H9 (cell line): ENCODE measurements at places on chromosomes 2 and 18. TPM values are rescaled to one million over a fixed set of nuclear protein-coding genes. Genes with fewer than 3 reads are reported as not detected.

- peak; percentile 46 for DNase-seq
- H3K4me1 ChIP-seq, result no peaks in the 10 kb centered on the region
- peaks cover 23% of the 10 kb centered on the region for H3K36me3 ChIP-seq
- peak overlapping the region; percentile 85 for H3K4me3 ChIP-seq
- no peak overlapping the region for H3K27ac ChIP-seq
These were observed 665 bp downstream of the MCM6 start for GRCh38 chr2:135875491-135876065.

DNA sequence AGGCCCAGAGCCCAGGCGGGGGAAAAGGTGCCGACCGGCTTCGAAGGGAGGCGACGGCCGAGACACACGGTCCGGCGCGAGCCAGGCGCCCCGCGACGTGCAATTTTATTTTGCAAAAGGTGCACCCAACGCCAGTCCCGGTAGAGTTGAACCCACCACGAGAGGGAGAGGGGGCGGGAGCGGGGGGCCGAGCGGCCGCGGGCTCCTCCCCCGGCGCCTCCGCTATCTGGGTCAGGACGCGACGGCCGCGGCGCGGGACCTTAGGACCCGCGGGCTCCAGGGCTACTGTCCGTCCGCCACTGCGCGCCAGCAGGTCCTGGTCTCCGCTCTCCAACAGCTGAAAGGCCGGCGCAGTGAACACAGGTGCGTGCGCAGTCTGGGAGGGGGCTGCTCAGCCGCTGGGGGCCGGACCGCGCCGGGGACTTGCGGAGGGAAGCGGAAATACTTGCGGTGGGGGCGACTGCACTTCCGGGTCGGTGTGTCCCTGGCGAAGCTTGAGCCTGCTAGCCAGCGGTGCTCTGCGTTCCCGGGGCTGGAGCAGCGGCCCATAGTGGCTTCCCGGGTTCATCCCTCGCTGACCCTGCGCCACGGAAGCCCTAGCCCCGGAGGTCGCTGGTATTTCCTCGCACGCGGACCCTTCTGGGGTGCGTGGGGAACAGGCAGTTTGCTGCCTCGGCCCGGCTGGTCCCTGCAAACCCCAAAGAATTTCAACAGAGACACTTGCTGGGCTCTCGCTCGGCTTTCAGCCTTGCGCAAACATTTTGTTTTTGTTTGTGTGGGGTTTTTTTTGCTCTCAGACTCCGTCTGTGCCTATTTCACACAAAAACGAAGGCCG, at the start of gene RMDN2:
RMDN2 (plus strand) TSS at position 225 of the 835 bp plus-strand sequence. CDS start 3,991 bp downstream, outside the sequence.
- H3K4me3 ChIP-seq, result peak within 1 kb of the TSS; percentile 88
- H3K36me3 ChIP-seq, result no peaks in the 10 kb centered on the region
- no peak within 1 kb of the TSS for H3K27ac ChIP-seq
- peak; percentile 96 for DNase-seq

GRCh38 chr18:70322928-70323327, 34.1 kb downstream of the SOCS6 start:
- no peak overlapping the region for H3K4me3 ChIP-seq
- H3K27ac ChIP-seq, result no peak overlapping the region
- no peaks in the 10 kb centered on the region for H3K27me3 ChIP-seq
- no peaks in the 10 kb centered on the region for H3K4me1 ChIP-seq
- peaks cover 20% of the 10 kb centered on the region for H3K36me3 ChIP-seq

DNA sequence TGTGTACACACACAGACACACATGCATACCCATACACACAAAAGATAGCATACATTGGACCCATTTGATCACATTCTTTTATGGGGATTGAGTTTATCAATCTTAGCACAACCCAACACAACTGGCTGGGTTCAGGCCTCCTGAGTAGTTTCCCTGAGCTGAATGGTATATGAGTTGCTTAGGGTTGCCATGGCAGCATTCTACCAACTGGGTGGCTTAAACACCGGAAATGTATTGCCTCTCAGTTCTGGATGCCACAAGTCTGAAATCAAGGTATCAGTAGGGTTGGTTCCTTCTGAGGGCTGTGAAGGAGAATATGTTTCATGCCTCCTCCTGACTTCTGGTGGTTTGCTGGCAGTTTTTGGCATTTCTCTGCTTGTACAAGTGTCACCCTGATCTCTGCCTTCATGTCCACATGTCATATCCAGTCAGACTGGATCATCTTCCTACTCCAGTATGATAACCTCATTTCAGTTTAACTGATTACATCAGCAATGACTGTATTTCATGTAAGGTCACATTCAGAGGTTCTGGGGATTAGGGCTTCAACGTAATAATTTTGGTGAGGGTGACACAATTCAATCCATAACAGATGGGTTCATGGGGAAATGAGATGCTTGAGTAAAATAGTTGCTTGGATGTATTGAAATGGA, 212.7 kb downstream of the KCNE4 start:
- no peaks in the 10 kb centered on the region for H3K36me3 ChIP-seq
- no peaks in the 10 kb centered on the region for H3K4me1 ChIP-seq
- no peak overlapping the region for H3K4me3 ChIP-seq
- no peak for DNase-seq
- H3K27me3 ChIP-seq, result no peaks in the 10 kb centered on the region

DNA sequence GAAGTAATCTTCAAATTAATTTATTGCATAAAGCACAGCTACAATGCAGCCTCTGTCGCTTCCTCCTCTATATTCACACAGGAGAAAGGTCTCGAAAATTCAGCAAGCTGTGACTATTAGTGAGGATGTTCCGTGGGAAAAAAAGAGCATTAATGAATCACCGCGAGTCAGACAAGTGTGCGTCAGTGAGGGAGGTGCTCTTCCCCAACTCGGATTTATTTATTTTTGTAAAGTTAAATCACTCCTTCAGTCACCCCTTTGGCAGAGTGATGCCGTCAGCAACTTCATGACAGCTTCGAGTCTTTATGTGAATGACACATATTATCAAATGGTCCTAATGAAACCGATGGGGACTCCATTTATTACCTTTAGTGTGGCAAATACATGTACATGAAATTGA, 648.9 kb upstream of the SALL3 start:
- no peak overlapping the region for H3K27ac ChIP-seq
- H3K4me1 ChIP-seq, result no peaks in the 10 kb centered on the region
- no peaks in the 10 kb centered on the region for H3K36me3 ChIP-seq
- no peak overlapping the region for H3K4me3 ChIP-seq
- H3K27me3 ChIP-seq, result no peaks in the 10 kb centered on the region
- DNase-seq, result no peak

- H3K27me3 ChIP-seq, result no peaks in the 10 kb centered on the region
- H3K4me1 ChIP-seq, result no peaks in the 10 kb centered on the region
- H3K4me3 ChIP-seq, result no peak overlapping the region
- no peak overlapping the region for H3K27ac ChIP-seq
- H3K36me3 ChIP-seq, result no peaks in the 10 kb centered on the region; the same call in 2 of the 3 replicates
These were observed 532.0 kb upstream of the POU3F3 start for GRCh38 chr2:104321796-104322349.

- no peak overlapping the region for H3K4me3 ChIP-seq
- H3K36me3 ChIP-seq, result no peaks in the 10 kb centered on the region
- no peak for DNase-seq
- no peaks in the 10 kb centered on the region for H3K4me1 ChIP-seq
- H3K27me3 ChIP-seq, result no peaks in the 10 kb centered on the region
These were observed 101.5 kb downstream of the ALPK2 start for GRCh38 chr18:58527285-58527951.

DNA sequence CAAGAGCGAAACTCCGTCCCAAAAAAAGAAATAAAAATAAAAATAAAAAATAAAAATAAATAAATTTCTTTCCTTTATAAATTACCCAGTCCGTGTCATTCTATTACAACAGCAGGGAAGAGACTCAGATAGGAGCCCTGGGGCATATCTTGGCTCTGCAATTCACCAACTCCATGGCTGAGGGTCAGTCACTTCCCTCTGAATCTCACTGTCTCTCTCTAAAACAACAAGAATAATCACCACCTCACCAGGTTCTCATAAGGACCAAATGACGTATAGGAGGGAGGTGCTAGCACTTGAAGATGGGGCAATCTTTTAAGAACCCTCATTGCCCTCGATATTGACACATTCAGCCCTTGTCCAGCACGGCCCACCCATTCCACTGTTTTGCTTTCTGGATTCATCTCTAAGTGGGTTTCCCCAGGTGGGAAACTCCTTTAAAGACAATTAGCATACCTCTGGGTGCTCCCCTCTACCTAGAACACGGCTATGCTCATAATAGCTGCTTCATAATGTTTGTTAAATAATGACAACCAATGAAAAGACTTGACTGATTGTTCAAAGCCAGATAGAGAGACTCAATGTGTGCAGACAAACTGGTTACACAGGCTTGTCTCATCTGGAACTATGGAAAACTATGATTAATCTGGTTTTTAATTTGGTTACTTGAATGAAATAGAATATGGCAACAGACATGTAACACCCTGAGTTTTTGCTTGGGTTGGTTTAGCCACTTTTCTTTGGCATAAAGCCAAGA, 15.1 kb downstream of the MYCN start:
- peaks cover 8% of the 10 kb centered on the region; the same call in 1 of the 2 replicates for H3K4me1 ChIP-seq
- H3K36me3 ChIP-seq, result no peaks in the 10 kb centered on the region; the same call in 1 of the 3 replicates
- no peaks in the 10 kb centered on the region for H3K27me3 ChIP-seq
- H3K27ac ChIP-seq, result no peak overlapping the region
- H3K4me3 ChIP-seq, result no peak overlapping the region
- no peak for DNase-seq

DNA sequence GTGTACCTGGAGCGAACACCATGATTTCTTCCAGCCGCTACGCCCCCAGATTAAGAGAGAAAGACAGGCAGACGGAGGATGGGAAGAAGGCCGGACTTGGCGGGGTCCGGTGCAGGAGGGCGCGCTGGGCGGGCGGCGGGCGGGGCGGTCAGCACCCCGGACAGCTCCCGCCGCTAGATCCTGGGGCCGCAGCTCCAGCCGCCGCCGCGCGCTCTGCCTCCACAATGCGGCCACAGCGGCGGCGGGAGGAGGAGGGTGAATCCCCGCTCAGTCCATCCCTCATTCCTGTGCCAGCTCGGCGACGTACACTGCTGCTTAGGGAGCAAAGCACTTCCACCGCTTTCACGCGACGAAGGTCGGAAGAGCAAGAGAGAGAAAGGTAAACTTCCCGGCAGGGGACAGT, at the start of gene AKAIN1:
AKAIN1 (minus strand) TSS at position 226 of the 403 bp plus-strand sequence; CDS start at position 22, 204 bp downstream.
- DNase-seq, result peak; percentile 78
- H3K4me1 ChIP-seq, result no peaks in the 10 kb centered on the region
- no peaks in the 10 kb centered on the region; the same call in 2 of the 3 replicates for H3K36me3 ChIP-seq
- H3K27me3 ChIP-seq, result peaks cover 27% of the 10 kb centered on the region
- H3K4me3 ChIP-seq, result peak within 1 kb of the TSS; percentile 89

DNA sequence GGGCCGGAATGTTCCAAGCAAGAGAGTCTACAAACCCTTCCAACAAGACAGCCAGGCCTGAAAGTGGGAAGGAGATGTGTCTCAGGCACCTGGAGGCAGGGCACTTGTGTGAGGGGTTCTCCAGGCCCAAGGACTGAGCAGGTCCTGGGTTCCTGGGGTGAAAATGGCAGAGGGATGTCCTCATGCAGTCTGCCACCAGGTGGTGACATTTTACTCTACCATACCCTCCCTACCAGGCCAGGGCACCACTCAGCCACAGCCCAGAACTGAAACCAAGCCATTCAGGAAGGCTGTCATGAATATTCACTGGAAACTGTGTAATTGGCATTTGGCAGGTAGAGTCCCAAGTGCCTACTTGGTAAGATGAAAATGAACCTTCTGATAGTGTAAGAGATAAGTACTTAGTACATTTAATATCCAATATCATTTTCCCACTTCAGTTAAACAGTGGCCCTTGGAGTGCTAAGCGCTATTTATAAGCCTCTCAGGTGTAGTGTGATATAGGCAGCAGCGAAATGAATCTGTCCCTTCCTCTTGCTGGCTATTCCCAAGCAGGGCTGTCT, 185.1 kb downstream of the MYO5B start:
- no peaks in the 10 kb centered on the region for H3K36me3 ChIP-seq
- no peak overlapping the region for H3K4me3 ChIP-seq
- no peaks in the 10 kb centered on the region; the same call in 1 of the 2 replicates for H3K4me1 ChIP-seq
- no peak overlapping the region for H3K27ac ChIP-seq

GRCh38 chr2:204477358-204477950, 67.8 kb upstream of the PARD3B start:
- no peak overlapping the region for H3K4me3 ChIP-seq
- H3K36me3 ChIP-seq, result no peaks in the 10 kb centered on the region
- no peak overlapping the region for H3K27ac ChIP-seq
- no peak for DNase-seq
- H3K4me1 ChIP-seq, result no peaks in the 10 kb centered on the region

GRCh38 chr2:241636182-241637017, 558 bp downstream of the THAP4 start:
- H3K27me3 ChIP-seq, result no peaks in the 10 kb centered on the region
- H3K27ac ChIP-seq, result no peak overlapping the region
- peak overlapping the region; percentile 80 for H3K4me3 ChIP-seq

DNA sequence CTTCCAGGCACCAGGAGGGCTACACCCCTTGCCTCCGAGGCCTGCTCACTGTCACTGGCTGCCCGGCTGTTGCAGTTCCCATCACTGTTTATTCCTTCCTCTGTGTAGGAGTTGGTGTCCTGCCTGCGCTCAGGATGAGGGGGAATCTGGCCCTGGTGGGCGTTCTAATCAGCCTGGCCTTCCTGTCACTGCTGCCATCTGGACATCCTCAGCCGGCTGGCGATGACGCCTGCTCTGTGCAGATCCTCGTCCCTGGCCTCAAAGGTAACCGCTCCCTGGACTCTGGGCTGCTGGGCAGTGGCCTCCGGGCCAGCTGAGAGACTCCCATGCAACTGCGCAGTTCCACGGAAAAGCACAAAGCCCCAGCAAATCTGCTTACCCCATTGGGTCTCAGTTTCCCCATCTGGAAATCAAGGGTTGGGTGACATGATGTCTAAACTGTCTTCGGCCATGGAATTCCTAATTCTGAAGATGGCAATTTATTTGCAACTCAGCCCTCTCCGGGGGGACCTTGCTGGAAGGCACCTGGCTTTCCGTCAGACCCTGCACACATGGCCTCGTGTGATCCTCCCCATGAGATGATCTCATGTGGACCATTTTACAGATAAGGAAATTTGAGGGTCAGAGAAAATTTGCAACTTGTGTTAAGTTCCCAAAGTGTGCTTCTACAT, 9.4 kb downstream of the COLEC11 start:
- no peak overlapping the region for H3K4me3 ChIP-seq
- no peaks in the 10 kb centered on the region for H3K27me3 ChIP-seq
- no peaks in the 10 kb centered on the region for H3K36me3 ChIP-seq
- H3K27ac ChIP-seq, result no peak overlapping the region
- DNase-seq, result no peak
- no peaks in the 10 kb centered on the region for H3K4me1 ChIP-seq

DNA sequence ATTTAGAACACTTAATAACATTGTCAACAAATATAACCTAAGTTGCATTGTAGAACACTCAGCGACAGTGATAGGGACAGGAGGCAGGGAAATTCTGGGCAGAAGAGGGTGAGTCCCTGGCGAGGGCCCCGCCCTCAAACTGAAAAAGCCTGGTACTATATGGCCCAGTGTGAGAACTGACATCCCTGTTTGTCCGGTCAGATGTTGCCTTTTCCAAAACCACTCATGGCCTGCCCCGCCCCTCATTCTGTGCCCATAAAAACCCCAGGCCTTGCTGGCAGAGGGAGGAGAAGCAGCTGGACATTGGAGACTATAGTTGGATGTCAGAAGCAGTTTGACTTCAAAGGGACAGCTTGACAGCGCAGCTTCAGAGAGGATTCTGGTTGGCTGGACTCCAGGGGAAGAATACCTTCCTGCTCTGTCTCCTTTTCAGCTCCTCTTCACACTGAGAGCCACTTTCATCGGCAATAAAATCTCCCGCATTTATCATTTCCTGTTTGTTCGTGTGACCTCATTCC, 47.0 kb downstream of the FAM117B start:
- no peak overlapping the region for H3K4me3 ChIP-seq
- H3K4me1 ChIP-seq, result peaks cover 8% of the 10 kb centered on the region; the same call in 1 of the 2 replicates
- H3K27ac ChIP-seq, result no peak overlapping the region

NT5DC4 gene
- total RNA-seq, result not detected in 2 replicates

PPP3R1 gene
- total RNA-seq, result 71.8 and 74.2 TPM in 2 replicates

TWIST2 gene
- 0.22 and 0.33 TPM in 2 replicates for total RNA-seq

CIB4 gene
- total RNA-seq, result not detected in 2 replicates

IL1R2 gene
- not detected in 2 replicates for total RNA-seq

HOXD13 gene
- total RNA-seq, result not detected in 2 replicates

EMX1 gene
- 0.64 and 0.72 TPM in 2 replicates for total RNA-seq

TGOLN2 gene
- total RNA-seq, result 47.7 and 47.8 TPM in 2 replicates

CCBE1 gene
- 0.39 and 0.46 TPM in 2 replicates for total RNA-seq

SERPINB3 gene
- total RNA-seq, result 1.7 TPM in 2 replicates

MARCO gene
- total RNA-seq, result not detected in 2 replicates
